ENCODE measurements at places on chromosomes 5 and 9.

DNA sequence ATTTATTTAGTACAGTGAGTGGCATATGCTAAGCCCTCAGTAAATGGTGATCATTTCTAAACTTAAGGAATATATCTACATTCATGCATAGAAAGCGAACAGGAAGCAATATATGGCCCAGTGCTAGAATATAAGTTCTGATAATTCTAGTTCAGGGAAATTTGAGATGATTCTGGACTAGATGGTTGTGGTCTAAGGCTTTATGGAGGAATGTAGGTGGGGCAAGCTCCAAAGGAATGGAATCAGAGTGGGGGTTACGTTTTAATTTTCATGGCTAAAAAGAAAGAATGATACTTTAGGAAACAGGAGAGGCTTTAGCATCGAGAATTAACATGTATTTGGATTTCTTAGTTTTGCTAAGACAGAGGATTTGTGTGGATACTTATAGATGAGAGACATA is 56.1 kb downstream of the MTREX start:
- DNase-seq, result peak; percentile 15

DNA sequence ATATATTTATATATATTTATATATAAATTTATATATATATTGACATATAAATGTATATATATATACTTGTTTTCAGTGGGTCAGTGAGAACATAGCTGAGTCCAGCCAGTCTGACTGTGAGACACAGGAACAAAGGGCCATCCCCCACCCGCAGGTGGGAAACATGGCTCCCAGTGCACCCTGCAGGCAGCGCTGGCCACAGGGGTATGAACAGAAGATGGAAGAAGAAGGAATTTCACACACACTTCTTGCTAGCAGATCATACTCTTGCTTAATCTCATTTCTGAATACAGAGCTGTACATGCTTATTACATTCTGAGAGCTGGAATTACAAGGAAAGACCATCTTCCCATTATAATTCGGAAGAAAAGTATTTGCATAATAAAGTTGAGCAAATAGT is 595.4 kb downstream of the IRX1 start:
- no peak for DNase-seq

GRCh38 chr9:72557549-72557948 is 36.1 kb downstream of the TMC1 start:
- peak; percentile 84 for DNase-seq

DNA sequence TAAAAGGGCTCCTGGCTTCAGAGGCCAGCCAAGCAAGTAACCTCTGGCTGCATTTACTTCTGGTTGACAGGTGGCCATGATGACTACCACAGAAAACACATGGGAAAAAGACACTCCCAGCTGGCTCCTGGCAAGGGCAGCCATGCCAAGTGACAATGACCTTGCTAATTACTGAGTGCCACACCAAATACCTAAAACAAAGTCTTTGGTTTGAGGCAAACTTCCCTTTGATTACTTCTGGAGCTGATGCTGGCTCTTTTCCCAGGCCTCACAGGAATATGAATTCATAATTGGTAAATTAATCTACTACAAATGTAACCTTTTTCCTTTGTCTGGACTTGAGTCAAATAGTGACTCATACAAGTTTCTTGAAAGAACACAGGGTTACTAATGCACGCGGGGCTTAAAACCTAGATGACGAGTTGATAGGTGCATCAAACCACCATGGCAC is 61.0 kb downstream of the LPAR1 start:
- DNase-seq, result peak; percentile 87

DNA sequence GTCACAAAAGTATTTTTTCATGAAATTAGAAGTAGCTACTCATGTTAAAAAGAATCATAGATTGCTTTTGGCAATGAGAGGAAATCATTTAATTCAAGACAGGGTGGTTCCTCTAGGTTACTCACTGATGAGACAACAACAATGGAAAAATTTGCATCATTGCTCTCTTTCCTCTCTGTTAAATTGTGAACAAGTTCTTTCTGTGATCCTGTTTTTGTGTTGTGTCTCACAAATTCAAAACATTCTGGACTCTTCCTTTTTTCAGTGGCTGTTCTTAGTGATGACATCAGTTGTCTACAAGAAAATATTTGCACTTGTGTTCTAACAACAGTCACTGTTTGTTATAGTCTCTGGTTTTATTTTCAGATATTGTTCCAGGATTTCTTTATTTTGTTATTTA is 95.3 kb downstream of the XRCC4 start:
- peak; percentile 18 for DNase-seq

GRCh38 chr9:130023144-130023787 is 19.7 kb downstream of the FNBP1 start:
- DNase-seq, result peak; percentile 36
